CD4-positive, alpha-beta T cell treated with Interleukin-4 for 4 hours (primary cell): ENCODE measurements at places on chromosomes 2 and 18.
A peak's percentile ranks its signal among the peaks of the same experiment; 100 is the strongest.

DNA sequence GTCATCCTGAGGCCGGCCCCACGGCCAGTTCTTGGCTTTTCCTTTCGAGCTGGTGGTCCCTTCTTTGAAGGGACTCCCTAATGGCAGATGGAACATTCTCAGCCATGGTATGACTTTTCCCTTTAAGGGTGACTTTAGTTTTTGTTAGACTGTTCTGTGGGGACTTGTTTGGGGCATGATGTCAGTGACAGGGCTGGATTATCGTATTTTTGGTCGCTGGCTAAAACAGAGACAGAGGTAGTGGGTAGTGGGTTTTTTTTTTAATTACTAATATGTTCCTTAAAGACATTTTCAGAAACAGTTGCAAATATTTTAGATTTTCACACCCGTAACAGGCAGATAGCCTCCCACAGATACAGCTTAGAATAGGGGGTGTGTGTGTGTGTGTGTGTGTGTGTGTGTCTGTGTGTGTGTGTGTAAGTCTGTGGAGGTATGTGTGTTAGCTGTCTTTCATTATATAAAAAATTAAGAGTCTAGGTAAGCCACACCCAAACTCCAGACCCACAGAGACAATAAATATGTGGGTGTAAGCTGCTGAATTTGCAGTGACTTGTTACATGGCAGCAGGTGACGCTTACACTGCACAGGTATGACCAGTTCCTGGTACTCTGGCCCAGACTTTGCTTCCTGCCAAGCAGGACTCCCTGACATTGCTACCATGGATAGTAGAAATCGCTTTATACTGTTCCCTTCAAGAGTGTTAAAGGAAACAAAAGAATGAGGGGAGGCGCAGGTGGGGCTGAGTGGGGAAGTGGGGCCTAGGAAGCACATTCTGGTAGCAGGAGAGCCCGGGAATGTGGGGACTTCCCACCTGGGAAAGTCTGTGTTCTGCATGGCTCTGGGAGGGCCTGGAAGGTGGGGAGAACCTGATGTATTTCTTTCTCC lies 20.9 kb downstream of the NCK2 start:
- peak; percentile 64 for DNase-seq

DNA sequence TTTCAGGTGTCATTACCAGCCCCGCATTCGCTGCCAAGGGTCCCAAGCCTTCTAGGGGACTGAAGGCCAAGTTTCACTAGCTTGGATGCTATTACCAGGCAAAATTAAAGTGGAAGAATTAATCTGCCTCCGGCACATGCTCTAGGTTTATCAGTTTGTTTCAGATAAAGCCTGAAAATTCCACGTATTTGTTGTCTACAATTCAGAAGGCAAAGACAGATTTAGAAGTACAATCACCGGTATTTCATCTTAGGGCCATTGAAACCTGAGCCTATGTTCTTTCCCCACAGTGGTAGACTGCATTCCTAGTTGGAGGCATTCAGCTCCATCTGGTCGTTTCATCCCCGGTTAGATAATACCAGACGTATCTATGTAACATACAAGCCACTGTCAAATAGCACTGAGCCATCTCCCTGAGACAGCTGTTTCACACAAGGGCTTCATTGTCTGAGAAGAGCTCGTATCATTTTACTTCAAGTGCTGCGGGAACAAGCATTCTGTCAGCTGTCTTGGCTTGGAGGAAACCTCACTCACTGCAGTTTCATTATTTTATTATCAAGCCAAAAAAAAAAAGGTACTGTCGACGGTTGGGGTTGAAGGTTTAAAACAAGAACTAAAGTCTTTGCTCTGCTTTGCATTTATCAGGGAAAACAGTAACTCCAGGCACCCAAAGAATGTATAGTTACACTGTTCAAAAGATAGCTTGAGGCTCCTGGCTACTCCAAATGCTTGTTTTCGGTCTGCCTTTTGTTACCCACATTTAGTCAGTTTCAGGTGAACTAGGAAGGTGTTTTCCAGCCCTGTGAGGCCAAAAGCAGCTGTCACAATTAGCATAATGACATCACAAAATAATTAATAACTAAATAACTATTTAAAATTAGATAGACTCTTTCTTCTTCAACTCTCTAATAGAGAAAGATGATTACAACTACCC lies 76.7 kb downstream of the TGIF1 start:
- DNase-seq = no peak

DNA sequence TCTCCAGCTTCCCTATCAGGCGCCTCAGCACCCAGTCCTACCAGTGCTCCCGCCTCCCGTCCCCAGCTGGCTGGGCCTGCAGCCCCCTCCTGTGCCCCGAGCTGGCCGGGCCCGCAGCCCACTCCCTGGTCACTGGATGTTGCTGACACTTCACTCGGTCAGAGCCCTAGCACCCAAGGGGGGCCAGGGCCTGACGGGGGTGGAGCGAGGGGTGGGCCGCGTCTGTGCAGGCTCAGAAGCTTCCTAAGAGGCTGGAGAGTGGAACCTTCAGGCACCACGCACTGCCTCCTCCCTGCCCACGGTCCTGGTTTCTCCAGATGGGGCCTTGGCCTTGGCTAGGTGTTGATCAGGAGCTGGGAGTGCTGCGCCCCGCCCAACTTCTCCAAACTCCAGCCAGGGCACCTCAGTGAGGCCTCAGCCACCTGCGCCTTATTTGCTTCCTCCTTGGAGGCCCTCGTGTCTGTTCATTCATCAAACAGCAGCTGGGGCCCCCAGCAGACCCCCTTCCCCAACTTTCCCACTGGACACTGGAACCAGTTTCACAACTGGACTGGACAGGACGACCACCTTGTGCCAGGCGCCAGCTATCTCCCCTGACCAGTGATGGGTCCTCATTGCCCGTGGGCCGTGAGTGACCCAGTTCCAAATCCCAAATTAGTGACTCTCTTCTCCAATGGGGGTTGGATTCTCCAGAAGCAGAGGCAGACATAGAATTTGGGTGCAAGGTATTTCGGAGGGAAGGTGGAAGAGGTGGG lies 16.7 kb downstream of the CAPN10 start:
- no peak for DNase-seq

- DNase-seq = no peak
Measured at GRCh38 chr18:58862356-58862755, 2.3 kb upstream of the ZNF532 start.

DNA sequence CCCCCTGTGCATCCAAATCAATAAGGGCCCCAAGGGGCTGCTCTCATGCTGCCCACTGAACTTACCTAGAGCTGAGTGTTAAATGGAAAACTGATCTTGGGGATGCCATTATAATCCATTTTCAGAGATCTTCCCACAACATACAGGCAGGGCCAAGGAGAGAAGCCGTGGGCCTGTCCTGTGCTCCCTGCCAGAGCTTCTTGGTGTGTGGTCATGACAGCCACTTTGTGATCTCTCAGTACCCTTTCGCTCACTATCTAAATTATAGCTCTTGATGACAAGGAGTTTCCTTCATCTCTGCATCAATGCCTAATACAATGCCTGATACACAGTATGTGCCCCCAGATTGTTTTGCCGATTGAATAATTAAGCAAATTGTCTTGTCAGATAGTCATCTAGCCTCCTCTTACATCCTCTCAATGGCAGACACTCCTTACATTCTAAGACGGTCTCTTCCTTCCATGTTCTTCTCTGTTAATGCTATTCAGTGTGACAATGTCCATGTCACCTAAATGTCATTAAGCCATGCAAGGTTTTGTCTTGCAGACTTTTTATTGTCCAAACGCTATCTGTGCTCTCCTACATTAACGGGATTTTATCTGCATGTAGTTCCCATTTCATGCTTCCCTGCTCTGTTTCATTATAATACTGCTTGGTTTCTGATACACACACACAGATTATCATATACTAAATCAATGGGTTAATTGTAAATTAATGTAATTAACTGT lies 5.9 kb downstream of the CSRNP3 start:
- no peak for DNase-seq

- DNase-seq = peak; percentile 34
Measured at GRCh38 chr2:94874277-94874997, 3.2 kb downstream of the TEKT4 start.

- peak; percentile 60 for DNase-seq
Measured at GRCh38 chr2:168192839-168193616, 54.4 kb downstream of the STK39 start.

DNA sequence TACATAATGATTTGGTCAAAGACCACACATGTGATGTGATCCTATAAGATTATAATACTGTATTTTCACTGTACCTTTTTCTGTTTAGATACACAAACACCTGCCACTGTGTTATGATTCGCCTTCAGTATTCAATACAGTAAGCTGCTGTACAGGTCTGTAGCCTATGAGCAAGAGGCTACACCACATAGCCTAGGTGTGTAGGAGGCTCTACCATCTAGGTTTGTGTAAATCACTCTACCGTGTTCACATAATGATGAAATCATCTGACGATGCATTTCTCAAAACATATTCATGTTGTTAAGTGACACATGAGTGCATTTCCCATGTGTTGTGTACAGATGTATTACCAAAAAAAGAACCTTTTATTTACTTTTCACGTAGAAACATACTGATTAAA lies 74.5 kb downstream of the USP40 start:
- no peak for DNase-seq

DNA sequence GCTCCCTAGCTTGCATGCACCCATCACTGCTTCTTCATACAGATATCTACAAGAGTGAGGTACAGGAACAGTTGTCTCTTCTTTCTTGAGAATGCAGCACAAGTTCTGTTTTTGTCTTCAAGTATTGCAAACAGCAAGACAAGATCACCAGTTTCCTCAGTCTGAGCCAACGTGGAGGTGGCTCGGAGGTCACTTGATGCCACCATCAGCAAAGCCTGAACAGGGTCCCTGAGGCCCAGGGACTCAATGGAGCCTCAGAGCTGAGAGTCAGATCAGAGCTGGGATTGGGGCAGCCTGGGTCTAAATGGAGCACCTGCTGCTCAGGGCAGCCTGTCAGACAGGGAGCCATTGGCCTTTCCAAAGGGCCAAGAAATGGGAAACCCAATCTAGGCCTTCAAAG lies 290.7 kb upstream of the ID2 start:
- no peak for DNase-seq

- DNase-seq = no peak
Measured at GRCh38 chr2:188477564-188478103, 186.0 kb downstream of the GULP1 start.

GRCh38 chr2:17689010-17689409 lies 64.6 kb downstream of the SMC6 start:
- DNase-seq = no peak

GRCh38 chr2:111226876-111227700 lies 106.4 kb downstream of the BCL2L11 start:
- DNase-seq = no peak

DNA sequence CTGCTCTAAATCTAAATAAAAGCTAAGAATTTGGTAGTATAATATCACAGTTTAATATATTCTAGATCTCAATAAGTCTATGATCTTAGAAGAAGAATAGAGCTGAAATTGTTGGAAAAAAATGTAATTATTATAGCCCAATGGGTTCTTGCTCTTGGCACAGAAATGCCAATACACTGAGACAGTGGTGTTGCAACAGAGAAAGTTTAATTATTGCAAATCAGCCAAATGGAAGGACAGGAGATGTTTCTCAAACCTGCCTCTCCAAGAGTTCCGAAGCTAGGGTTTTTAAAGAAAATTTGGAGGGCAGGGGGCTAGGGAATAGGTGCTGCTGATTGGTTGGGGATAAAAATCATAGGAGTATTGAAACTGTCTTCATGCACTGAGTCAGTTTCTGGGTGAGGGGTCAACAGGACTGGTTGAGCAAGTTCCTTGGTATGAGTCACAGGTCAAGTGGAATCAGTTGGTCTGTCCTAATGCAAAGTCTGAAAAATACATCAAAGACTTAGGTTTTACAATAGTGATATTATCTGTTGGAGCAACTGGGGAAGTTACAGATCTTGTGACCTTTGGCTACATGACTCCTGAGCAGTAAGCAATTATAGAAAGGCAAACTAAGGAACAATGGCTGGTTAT lies 228.6 kb downstream of the CD226 start:
- no peak for DNase-seq

DNA sequence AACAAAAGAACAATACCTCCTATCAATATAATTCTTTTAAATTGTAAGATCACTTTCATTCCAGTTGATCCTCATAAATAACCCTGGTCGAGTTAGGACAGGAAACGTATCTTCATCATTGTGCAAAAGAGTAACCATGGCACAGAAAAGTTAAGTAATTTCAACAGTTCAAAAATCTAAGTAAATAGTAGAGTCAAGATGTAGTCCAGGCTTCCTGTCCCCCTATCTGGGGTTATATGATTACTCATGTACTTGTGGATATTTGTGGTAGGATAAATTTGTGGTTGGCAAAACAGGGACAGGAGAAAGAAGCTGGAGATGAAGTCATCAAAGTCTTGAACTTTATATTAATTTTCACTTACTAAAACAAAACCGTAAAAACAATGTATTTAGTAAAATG lies 772.6 kb downstream of the TSN start:
- no peak for DNase-seq

DNA sequence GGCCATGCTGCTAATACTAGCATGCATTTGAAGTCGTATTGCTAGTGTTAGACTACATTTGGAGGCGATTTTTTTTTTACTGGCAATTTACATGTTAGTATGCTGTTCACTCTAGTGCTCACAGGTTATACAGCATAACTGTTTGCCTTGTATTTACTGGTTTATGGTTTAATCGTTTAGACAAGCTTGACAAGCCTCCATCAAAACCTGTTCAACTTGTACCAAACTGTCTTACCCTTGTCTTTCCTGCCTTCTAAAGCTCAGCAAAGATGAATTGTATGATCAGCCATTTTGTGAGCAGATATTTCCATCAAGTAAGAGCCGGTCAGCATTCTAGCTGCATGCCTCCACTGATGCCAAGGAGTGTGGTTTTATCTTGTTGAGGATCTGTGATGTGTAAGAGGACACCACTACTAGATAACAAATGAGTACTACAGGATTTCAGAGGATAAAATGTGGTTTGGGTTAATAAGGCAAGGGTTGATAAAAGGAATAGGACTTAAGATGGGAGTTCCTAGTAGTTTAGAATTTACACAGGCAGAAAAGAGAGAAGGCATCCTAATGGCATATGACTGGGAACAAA lies 68.4 kb upstream of the ITM2C start:
- no peak for DNase-seq

DNA sequence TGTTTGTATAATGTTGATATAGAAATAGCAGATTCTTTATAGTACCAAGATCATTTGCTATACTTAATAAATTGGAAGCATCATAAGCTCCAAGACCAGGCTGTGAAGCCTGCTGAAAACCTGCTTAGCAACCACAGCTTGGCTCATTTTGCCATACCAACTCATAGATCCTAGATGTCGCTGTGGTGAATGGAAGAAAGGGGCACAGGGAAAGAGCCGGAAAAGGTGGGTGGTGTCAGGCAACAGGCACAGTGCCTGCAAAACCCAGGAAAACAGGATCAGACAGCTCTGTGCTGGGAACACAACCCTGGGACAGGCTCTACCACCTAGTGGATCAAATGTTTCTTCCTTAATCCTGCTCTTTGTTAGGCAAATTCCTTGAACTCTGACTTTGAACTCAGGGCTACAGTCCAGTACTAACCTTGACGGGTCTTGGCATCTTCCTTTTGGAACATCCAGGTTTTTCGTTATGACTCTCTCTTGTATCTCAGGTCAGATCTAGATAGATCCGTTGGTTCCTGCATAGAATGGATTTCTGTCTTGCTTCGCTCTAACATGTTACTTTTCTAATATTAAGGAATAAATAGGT lies 31.6 kb downstream of the TWSG1 start:
- no peak for DNase-seq

GRCh38 chr18:3118195-3119010 lies 101.4 kb downstream of the MYOM1 start:
- no peak for DNase-seq
